ENCODE measurements at places on chromosomes 4 and X. TPM values are rescaled to one million over a fixed set of nuclear protein-coding genes. Genes with fewer than 3 reads are reported as not detected.

The SLITRK4 gene
- 0.85 TPM for total RNA-seq

The GIMD1 gene
- not detected for total RNA-seq

DNA sequence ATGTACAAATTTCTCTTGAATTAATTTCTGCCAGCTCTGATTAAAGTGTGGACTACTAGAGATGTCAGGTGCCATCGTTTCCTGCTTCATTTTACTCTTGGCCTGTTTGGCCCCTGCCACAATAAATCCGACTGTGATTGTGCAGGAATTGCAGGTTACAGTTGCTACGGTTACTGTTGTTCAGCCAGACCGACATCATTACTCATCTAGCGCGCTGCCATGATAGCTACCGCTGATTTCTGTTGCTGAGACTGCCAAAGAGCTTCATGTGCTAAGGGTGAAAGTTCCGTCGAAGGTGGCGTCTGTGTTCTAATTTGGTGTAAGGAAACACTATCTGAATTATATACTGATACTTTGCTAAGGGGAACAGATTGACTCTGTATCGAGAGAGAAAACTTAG, 22.1 kb downstream of the SLIT2 start:
- DNase-seq = no peak

The SLC34A2 gene
- total RNA-seq = not detected

DNA sequence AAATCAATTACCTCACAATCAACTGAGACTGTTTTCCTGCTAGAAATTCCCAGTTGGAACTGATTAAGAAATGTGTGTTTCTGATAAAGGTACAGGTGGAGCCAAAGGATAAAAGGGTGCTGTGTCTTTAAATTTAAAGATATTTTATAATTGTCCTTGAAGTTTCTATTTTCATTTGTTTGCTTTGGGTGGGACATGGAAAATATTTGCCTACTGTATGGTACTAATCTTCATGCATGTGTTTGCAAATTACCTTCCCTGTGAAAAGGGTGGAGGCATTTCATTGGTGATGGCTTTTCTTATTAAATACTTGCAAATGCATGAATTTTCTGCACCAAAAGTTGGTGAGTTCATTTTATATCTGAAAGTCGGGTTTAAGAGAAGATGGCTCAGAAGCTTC, 215.9 kb downstream of the RELL1 start:
- DNase-seq = no peak

DNA sequence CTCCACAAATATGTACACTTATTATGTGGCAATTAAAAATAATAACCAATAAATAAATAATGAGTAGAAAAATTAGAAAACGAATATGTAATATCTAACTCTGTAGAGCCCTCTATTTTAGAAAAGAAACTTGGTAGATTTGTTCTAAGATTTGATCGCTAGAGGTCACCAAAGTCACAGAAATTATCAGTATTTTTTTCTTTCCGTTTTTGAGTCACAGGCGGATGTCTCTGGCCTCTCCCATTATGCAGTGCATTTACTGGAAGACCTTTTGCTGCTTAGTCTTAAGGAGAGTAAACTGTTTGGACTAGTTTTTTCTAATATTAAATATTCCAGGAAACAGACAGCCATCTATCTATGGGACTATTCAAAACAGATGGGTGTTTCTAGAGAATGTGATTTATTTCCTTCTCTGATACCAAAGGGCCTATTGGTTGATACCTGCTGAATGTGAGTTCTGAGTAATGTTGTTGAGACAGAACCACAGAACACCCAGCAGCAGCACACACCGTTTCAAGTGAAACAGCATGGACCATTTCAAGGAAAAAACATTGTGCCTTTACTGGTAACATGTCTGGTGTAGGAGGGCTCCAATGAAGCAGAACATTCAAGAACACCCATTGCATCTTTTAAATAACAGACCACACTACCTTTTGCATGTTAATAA, 34.0 kb upstream of the GYPA start:
- no peak for DNase-seq

GRCh38 chr4:181677201-181677600, 566.0 kb upstream of the TENM3 start:
- DNase-seq = no peak

DNA sequence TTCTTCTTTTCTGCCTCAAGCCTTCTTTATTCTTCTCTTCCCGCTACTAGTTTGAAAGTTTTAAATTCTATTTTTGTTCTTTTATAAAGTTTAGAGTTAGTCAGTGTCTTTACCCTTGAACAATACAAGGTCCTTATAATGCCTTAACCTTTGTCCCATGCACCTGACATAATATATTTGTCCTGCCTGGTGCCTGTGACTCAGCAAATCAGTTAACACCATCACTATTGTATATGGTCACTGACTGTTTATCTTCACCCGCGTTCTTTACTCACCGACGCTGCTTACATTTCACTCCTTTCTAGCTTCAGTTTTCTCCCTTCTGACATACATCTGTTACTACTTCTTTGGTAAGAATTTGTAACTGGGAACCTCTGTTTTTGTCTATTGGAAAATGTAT, 5.7 kb downstream of the SMIM20 start:
- no peak for DNase-seq

The BTK gene
- total RNA-seq = 5.9 TPM

The PRDM5 gene
- 8.2 TPM for total RNA-seq

The STS gene
- total RNA-seq = 7.2 TPM

GRCh38 chr4:53697016-53697685, 105.9 kb upstream of the LNX1 start:
- no peak for DNase-seq

DNA sequence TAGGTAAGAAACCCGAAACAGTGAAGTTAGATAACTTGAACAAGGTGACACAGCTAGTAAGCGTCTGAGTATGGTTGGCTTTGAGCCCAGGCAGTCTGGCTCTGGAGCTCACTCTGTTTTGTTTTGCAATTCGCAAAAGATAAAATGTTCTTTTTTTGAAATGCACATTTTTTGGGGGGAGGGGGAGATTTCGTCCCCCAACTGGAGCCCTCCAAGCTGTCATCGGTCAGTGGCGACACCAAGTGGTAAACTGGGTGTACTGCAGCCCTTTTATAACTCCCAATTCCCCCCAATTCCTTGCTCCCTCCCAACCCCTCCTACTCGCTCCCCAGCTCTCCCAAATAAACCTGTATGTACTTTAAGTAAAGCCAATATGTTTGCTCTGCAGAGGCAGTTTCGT, 2.8 kb upstream of the CLCN5 start:
- DNase-seq = peak; percentile 54

The RHOXF2 gene
- not detected for total RNA-seq

The CTAG1A gene
- total RNA-seq = not detected

DNA sequence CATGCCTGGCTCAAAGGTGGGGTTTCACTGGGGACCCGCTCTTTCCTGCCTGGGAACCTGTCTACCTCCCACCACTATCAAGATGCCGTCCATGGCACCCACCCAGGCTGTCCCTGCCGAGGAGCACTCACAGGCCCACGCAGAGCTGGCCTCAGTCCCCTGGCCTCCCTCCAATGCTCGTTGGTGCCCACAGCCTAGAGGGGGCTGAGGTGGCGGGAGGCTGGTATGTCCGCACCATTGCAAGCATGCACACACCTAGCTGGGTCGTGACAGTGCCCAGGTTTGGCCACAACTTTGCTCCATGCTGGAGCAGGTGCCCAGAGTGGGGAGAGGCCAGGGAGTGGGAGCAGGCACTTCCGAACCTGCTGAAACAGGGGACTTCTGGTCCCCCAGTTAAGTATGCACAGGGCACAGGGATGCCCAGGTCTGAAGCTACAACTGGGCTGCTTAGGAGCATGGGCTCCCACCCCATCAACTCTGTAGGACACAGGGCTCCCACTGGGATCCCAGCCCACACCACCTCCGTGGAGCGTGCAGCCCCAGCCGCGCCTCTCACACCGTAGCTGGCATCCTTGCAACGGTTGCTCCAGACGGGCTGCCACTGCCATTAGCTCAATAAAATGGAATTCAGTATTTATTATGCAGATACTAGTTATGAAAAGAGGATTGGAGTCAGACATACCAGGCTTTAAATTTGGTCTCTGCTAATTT, 1376.1 kb upstream of the TENM3 start:
- DNase-seq = no peak

- no peak for DNase-seq
These were observed 53.9 kb upstream of the ADRA2C start for GRCh38 chr4:3712112-3712805.

The LGI2 gene
- 5.3 TPM for total RNA-seq

The GAGE1 gene
- not detected for total RNA-seq

The CT45A3 gene
- total RNA-seq = not detected

GRCh38 chr4:155809835-155810234, 51.0 kb downstream of the GUCY1B1 start:
- DNase-seq = no peak

The AFF2 gene
- 0.81 TPM for total RNA-seq

The MGARP gene
- total RNA-seq = 1.2 TPM

The DMRTC1 gene
- not detected for total RNA-seq

GRCh38 chrX:39750256-39750790, 347.4 kb downstream of the BCOR start:
- DNase-seq = no peak

GRCh38 chrX:12301288-12301687, 163.0 kb downstream of the FRMPD4 start:
- DNase-seq = no peak

DNA sequence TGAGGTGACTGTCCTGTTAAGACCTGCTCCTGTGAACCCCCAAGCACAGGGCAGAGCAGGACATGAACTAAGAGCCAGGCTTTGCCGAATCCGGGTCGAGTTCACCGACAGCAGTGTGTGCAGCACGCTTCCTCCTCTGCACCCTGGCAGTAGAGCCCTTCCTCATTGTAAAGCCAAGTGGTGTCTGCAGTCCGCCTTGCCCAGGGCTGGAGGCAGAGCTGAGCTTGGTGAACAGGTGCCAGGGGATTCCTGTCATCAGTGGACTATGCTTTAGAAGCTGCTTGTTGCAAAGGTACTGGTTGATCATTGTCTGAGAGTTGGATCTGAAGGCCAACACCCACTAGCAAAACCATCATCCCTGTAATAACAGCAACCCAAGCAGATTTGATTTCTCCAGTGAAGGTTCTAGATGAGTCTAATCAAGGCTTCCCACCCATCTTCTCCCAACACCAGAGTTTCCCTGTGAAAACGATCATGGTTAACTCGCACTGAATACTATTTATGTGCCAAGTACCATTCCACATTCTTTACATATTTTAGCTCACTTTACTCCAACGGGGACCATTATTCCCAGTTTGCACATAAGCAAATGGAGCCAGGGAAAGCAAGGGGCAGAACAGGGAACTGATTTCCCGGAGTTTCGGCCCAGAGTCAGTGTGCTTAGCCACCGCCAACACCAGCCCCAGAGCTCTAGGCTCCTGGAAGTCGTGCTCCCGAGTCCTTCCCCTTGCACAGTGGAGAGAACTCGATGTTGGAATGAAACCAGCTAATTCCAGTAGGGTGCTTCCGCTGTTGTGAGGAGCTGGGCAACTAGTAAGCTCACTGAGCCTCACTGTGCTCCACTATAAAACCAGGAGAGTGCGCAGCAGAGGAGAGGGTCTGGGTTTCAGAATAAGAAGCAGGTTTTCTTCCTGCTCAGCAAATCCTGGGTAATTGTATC, 1.4 kb upstream of the SLC34A2 start:
- DNase-seq = no peak

The MTHFD2L gene
- total RNA-seq = 11.7 TPM

GRCh38 chrX:40010550-40011321, 87.0 kb downstream of the BCOR start:
- DNase-seq = no peak

DNA sequence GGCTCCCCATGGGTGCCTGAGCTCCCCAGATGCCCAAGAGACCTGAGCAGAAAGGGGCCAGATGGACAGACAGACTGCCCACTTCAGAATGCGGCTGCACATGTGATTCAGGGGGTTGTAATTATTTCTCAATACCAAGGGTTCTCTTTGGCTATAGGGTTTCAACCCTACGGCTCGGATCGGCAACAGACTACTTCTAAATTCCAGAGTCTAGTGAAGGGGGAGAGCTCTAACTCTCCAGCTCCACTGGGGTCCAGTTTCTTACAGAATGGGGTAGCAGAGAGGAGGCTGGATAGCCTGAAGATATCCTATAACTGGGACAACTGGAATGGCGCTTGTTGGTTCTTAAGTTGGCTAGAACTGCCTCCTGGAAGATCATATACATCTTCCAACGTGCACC, 136.3 kb downstream of the MGST2 start:
- DNase-seq = no peak

DNA sequence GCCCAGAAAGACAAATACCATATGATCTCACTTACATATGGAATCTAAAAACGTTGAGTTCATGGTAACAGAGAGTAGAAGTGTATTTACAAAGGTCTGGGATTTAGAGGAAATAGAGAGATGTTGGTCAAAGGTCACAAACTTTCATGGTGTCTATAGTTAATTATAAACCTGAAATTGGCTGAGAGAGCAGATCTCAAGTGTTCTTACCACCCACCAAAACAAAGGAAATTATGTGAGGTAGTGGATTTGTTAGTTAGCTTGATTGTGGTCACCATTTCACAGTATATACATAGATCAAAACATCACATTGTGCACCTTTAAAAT, 186.8 kb downstream of the NWD2 start:
- no peak for DNase-seq

DNA sequence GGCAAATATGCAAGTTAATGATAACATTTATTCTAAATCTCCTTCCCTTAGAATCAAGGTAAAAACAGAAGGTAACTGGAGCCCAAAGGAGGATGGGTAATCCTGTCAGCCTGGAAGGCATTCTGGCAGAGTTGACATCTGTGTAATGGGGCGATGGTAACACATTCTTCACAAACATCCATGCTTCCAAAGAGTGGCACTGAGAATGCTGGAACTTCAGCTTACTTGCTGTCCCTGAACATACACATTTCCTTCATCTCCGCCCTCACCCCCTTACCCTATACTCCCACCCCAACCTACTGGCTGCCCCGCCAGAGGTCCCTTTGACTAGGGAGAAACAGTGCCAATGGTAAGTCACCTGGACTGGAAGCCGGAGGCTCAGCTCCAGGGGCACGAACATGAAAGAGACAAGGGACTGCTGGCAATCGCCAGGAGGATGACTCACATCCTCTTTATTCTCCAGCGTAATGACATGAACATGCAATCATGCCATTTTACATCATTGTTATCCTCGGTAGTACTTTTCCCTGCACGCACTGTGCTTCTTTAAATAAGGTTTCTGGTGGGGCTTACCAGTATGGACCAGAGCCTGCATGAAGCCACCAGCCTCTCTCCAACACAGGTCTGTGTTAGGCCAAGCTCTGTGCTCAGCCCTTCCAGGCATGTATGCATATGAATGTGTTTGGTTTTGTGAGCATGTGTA, 694.2 kb upstream of the TENM3 start:
- DNase-seq = no peak

- no peak for DNase-seq
These were observed 324.6 kb upstream of the MAGEB2 start for GRCh38 chrX:29890646-29891200.

DNA sequence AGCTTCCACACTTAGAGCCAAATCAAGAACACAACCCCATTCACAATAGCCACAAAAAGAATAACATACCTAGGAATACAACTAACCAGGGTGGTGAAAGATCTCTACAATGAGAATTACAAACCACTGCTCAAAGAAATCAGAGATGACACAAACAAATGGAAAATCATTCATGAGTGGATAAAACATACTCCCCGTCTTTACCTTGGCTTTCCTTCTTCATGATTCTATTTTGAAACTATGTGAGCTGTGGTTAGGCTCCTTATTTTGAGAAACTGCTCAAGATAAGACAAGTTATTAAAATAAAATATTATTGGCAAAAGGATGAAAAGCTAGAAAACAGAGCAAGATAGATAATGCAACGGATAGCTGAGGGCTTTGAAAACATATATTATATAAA, 598.1 kb upstream of the FAT1 start:
- no peak for DNase-seq

The AR gene
- 14.4 TPM for total RNA-seq

The UGT2A1 gene
- total RNA-seq = not detected

The CYLC1 gene
- not detected for total RNA-seq

GRCh38 chr4:13966231-13967195, 339.0 kb upstream of the BOD1L1 start:
- no peak for DNase-seq

Data from left cardiac atrium (tissue), 4 donors.